ENCODE measurements at places on chromosomes 12 and 14. TPM values are rescaled to one million over a fixed set of nuclear protein-coding genes. Genes with fewer than 3 reads are reported as not detected.

Gene RPS6KL1
- total RNA-seq: not detected

DNA sequence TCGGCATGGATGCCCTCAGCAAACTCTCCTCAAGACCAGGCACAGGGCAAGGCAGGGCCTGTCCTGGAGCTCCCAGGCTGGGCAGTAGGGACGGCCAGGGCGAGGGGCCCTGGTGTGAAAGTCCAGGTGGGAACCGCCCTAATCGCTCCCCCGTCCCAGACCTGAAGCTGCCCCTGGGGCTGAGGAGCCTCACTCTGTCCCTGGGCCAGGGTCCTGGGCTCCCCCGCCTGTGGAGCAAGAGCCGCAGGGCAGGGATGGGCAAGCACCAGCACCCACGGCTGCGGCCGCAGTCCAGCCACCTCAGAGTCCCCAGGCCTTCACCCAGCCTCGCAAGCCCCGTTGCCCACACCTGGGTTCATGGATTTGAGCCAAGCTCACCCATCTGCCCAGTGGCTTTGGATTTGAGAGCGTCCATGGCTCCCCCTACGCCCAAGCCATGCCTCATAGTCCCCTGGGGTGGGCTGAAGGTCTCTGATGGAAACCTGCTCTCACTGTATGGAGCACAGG, 102.4 kb upstream of the C14orf180 start:
- DNase-seq: no peak

DNA sequence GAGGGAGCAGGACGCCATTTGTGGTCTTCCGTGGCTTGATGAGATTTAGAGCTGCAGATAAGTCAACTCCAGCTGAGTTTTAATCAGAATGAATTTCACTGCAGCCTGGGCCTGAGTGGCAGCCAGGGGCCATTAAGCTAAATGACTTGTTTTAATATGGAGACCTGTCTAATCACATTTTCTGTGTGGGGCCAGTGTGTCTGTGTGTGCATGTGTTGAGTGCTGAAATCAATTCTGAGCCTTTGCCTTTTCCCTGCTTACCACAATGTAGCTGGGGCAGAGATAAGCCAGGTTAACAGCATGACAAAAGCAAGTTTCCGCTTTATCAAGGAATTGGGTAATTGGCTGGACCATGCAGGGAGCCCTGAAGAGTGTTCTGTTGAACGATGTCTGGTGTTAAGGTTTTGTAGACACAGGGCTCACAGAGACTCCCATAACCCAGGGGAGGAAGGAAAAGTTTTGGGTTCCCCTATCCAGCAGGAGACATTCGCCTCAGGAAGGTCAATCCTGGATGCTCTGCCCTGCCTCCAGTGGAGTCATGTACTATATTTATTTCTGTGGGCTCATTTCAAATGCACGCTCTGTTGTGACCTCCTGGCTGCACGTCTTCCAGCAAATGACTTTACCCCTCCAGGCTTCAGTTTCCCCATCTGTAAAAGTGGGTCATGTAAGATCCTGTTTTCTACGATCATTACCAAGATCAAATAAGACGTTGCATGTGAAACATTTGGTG, 24.2 kb downstream of the RPH3A start:
- DNase-seq: no peak

GRCh38 chr12:53652366-53652765, 23.5 kb downstream of the ATP5MC2 start:
- peak; percentile 68 for DNase-seq

GRCh38 chr14:100060760-100061159, 4.5 kb upstream of the EVL start:
- DNase-seq: no peak

DNA sequence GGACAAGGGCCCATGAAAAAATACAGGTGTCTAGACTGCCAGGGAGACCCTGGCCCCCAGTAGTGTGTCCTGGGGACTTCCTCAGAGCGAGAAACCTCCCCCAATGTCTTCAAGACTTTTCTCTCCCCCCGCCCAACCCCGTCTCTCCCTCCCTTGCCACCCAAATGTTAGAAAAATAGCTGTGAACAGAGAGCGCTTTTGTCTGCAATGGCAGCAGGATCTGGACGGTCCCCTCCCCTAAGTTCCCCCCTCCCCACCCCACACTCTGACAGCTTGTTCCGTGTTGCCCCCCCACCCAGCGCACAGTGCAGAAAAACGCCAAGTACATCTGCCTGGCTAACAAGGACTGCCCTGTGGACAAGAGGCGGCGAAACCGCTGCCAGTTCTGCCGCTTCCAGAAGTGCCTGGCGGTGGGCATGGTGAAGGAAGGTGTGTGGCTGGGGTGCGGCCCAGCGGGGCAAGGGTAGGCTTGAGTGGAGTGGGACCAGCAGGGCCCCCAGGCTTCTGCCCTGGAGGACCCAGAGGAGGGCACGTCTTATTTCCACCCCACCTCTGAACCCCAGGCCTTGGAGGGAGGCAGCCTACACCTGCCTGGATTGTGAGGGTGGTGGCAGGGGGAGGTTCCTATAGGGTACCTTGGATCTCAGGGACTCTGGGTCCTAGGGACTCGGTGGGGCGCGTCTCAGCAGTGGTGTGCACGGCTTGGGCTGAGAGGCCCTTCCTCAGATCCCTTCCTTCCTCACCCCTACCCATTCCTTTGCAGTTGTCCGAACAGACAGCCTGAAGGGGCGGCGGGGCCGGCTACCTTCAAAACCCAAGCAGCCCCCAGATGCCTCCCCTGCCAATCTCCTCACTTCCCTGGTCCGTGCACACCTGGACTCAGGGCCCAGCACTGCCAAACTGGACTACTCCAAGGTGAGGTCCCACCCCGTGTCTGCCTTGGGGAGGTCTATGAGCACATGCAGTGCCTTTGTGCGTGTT, 4.8 kb downstream of the NR4A1 start:
- DNase-seq: no peak
